Stimulated activated CD4-positive, alpha-beta T cell treated with anti-CD3 and anti-CD28 coated beads, Interleukin-4, amount 100 ng/mL, for 4 hours (primary cell): ENCODE measurements at places on chromosomes 4 and X.

GRCh38 chr4:150096625-150097024 lies 18.4 kb downstream of the DCLK2 start:
- DNase-seq = no peak

GRCh38 chr4:143232277-143232676 lies 47.6 kb downstream of the USP38 start:
- no peak for DNase-seq

GRCh38 chr4:41586675-41587225 lies 48.8 kb downstream of the LIMCH1 start:
- no peak for DNase-seq

DNA sequence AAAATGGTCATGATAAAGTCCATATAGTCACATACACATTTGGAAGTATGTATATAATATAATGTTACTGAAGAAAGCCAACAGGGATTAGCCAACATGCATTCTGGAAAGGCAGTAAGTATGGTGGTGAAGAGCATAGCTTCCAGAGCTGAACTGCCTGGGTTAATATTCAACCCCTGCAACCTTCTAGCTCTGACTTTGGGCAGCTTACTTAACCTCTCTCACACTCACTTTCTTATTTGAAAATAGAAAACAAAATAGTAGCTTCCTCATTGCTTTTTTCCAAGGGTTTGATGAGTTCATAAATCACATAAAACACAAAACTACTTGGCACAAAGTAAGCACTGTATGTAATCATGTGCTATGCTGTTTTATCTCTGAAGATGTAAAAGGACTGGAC lies 216.4 kb downstream of the CHIC2 start:
- DNase-seq = no peak

DNA sequence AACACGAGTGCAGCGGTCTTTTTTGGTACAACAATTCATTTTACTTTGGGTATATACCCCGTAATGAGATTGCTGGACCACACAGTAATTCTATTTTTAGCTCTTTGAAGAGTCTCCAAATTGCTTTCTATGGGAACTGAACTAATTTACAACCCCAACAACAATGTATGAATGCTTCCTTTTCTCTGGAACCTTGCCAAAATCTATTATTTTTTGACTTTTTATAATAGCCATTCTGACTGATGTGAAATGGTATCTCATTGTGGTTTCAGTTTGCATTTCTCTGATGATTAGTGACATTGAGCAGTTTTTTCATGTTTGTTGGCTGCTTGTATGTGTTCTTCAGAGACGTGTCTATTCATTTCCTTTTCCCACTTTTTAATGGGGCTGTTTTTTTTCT lies 240.8 kb downstream of the STK32B start:
- DNase-seq = no peak

- DNase-seq = no peak
These were observed 514 bp downstream of the FANCB start for GRCh38 chrX:14872355-14872754.
